ENCODE measurements at places on chromosomes 12 and 14. TPM values are rescaled to one million over a fixed set of nuclear protein-coding genes. Genes with fewer than 3 reads are reported as not detected.

- no peak overlapping the region for H3K27ac ChIP-seq
- H3K27me3 ChIP-seq = peaks cover 6% of the 10 kb centered on the region
- no peaks in the 10 kb centered on the region for H3K36me3 ChIP-seq
- H3K4me1 ChIP-seq = no peaks in the 10 kb centered on the region
- no peak for DNase-seq
- H3K4me3 ChIP-seq = no peak overlapping the region
Measured at GRCh38 chr12:24776861-24777260, 172.0 kb downstream of the BCAT1 start.

BCL2L14 gene
- total RNA-seq = 10.4 TPM

CHGA gene
- total RNA-seq = not detected

GRCh38 chr12:44465139-44465538 lies 411.0 kb downstream of the NELL2 start:
- no peak overlapping the region for H3K27ac ChIP-seq
- DNase-seq = no peak
- H3K4me3 ChIP-seq = no peak overlapping the region

AHNAK2 gene
- total RNA-seq = 0.02 TPM

Data from activated T-helper 1 cell treated with anti-CD3 and anti-CD28 coated beads, Interleukin-12 subunit alpha, Interleukin-12 subunit beta, Interleukin-2, Interleukin-4 antibody, amounts not matched to agents 30 ng/mL and 10 ng/mL and 1 ng/mL, durations not matched to agents 14 hours and 24 hours and 36 hours (primary cell).